DMS 273 treated with DMSO at 0.1 percent for 48 hours (cell line): ENCODE measurements at places on chromosomes 5 and 9.

- DNase-seq, result no peak
These were observed 33.5 kb downstream of the CSNK1G3 start for GRCh38 chr5:123545506-123545905.

DNA sequence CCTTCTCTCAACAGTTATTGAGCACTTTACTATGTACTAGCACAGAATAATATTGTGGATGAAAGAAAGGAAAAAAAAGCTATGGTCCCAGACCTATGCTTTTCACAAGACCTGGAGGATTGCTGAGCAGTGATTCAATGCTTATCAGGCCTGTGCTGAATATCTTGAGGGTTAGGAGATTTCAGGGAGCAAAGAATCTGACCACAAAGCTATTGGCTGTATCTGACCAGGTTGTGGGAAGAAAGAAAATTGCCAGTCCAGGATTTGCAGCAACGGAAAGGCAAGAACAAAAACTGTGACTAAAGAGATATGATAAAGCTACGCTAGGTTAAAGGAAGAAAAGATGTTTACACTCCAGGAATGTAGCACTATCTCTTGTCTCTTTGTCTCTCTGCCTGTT is 14.9 kb upstream of the MACIR start:
- DNase-seq, result no peak

- no peak for DNase-seq
These were observed 54.9 kb downstream of the DUSP1 start for GRCh38 chr5:172715931-172716682.

- no peak for DNase-seq
These were observed 32.7 kb downstream of the ZFAND5 start for GRCh38 chr9:72332351-72332750.

GRCh38 chr5:123035918-123036390 is 571 bp downstream of the PPIC start:
- DNase-seq, result peak; percentile 34

DNA sequence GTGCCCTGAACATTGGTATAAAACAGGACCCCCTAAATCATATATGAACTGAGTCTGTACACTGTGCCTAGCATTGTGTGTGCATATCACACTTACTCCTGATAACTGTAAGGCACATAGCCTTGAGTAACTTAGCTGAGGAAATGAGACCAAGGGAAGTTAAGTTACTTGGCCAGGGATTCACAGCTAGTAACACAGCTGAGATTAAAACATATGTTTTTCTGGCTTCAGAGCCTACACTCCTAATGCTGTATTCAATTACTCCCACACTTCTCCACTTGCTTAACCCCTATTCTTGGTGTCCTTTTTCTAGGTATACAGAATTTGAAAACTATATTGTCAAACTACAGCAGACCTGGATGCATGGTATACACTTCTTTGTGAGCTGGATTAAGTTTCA is 12.8 kb downstream of the GHR start:
- DNase-seq, result no peak

GRCh38 chr5:158139161-158139560 is 280.2 kb upstream of the CLINT1 start:
- no peak for DNase-seq

GRCh38 chr5:37835380-37835973 is 4.4 kb downstream of the GDNF start:
- no peak for DNase-seq

DNA sequence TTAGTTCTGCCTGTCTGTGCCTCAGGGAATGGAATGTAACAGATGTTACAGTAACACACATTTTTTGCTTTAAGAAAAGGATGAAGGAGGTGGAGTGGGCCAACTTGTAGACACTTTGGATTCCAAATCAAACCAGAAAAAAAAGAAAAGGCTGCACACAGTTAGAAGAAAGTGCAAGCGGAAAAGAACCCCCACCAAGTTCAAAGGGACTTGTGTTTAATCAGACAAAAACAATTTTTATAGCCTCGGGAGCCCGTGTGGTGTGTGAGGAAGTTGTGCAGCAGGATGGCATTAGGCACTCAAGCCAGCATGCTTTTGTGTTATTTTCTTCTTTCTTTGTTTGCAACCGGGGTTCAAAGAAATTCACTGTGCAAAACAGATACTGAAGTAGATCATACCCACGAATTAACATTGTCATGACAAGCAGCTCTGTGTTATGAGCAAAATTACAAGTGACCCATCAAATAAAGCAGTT is 189.5 kb downstream of the SEMA5A start:
- no peak for DNase-seq

- DNase-seq, result no peak
These were observed 369.7 kb downstream of the DEPDC1B start for GRCh38 chr5:60330236-60330635.

- no peak for DNase-seq
These were observed 277.6 kb upstream of the TNC start for GRCh38 chr9:115395511-115396021.

DNA sequence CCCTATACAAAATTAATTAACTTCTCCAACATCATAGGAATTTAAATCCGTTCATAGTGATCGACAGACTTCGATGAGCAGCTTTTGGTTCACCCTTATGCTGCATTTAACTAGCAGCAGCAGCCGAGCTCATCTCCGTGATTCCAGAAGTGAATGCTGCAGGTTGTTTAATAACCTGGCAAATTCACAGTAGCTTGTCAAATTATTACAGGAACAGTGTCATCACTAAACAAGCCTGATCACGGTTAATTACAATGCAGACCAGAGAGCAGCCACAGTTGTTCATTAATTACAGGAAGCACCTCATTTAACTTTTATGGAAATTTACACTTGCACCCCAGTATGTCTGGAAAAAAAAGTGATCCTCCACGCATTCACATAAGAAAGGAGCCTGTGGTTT is 188.2 kb downstream of the BNC2 start:
- DNase-seq, result no peak

GRCh38 chr9:101354765-101355708 is 29.8 kb downstream of the BAAT start:
- no peak for DNase-seq

- DNase-seq, result no peak
These were observed 125.4 kb downstream of the ATPSCKMT start for GRCh38 chr5:10124287-10124686.

- DNase-seq, result no peak
These were observed 470.6 kb downstream of the PRDM9 start for GRCh38 chr5:23977997-23978396.

DNA sequence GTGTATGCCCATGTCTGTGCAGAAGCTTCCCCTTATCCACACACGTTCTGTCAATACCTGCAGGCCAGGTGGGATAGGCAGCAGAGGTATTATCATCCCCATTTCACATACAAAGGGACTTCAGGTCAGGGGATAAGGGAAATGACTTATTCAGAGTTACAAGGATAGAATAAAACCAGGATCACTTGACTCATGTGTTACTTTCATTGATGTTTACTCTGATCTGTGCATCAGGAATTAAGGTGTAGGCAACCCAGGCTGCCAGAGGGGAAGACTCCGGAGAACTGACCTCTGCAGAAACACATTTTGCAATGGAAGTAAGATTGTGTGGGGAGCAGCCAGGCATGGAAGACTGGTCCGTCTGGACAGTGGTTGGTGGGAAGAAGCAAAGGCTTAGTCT is 74.2 kb upstream of the FSTL4 start:
- DNase-seq, result no peak

- no peak for DNase-seq
These were observed 76.5 kb upstream of the OLFM1 start for GRCh38 chr9:135010921-135011320.

DNA sequence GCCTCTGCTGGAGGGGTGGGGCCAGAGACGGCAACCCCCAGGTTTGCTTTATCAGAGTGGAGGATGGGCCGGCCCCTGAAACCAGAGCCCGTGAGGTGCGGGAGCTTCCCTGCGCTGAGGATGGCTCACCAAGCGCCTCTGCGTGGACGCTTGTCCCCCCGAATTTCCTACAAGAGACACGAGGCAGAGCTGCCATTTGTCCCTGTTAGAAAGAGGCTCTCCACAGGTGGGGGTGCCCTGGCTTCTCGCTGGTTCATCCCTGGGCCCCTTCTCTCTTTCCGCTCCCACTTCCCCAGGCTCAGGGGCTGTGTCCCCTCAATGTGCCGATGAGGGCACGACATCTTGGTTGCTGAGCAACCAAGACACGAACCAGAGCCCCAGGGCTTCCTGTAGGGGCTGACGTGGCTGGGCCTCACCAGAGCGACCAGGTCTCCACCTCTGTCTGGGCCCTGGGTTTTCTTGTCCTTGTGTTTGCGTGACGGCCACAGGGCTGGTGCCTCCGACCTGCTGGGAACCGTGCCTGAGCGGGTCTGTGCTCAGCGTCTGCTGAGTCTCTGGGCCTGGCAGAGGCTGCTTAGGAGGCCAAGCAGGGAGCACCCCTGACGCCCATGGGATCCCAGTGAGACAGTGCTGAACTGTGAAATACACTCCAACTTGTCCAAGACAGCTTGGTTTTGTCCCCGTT is 119.6 kb upstream of the COL5A1 start:
- DNase-seq, result no peak

DNA sequence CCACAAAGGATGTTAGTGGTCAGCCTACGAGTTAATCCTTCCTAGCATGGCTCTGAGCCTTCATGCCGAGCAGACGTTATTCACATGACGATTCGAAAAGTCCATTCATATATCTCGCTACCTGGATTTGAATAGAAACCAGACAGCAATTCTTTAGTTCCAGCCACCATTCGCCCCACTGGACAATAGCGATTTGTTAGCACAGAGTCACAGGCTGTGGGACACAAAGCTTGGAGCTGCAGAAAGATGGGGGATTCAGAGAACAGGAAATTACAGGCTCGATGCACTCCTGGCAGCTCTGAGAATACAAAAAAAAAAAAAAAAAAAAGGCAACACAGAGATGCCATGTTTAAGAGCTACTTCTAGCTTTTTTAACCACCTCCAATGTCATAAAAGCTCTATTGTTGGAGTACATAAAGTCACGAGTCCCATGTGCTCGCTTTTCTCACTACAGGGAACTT is 110.7 kb downstream of the NR6A1 start:
- DNase-seq, result peak; percentile 40

DNA sequence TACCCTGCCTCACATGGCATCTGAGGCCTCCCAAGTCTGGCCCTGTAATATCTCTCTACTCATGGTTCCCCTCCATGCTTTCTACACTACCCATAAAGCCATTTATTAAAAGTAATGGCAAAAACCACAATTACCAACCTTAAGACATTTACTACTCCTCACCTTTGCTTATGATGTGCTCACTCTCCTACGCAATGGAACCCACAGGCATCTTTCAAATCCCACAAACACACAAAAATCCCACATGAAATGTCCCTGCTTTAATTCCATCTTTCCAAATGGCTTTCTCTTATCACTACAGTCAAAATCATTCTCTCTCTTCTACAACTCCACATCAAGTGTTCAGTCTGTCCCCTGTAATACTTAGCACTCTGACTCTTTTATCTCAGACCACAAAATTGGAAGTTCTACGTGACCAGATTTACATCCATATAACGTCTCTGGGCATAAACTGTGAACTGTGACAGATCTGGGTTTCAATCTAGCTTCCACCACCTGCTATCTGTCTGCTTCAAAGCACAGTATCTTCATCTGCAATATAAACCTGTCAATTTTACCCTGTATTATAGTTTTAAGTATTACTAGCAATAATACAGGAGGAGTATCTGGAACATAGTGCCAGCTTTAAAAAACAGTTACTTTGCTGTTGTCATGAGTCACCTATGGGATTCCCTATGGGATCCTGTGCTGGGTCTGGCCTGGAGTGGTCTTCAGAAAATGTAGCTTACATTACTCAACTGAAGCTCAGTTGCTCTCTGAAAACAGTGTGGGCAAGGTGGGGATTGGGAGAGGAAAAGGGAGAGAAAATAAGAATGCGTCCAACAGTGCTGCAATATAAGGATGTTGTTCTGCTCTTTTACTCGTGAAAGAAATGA is 137.1 kb upstream of the TRIM32 start:
- DNase-seq, result no peak

DNA sequence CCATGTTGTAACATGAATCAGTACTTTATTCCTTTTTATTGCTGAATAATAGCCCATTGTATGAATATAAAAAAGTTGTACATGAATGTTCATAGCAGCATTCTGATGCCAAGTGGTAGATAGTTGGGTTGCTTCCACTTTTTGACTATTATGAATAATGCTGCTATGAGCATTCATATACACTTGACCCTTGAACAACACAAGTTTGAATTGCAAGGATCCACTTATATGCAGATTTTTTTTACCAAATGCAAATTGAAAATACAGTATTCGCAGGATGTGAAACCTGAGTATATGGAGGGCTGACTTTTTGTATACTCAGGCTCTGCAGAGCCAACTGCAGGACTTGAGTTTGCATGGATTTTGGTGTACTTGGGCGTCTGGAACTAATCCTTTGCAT is 14.7 kb upstream of the SIL1 start:
- DNase-seq, result no peak

GRCh38 chr5:90474235-90475107 is at the start of the genes MBLAC2 and POLR3G:
Gene MBLAC2 (minus strand): TSS chr5:90474771. CDS start chr5:90474292, 479 bp downstream.
Gene POLR3G (plus strand): TSS chr5:90474864. CDS start chr5:90485568, 10,704 bp downstream.
- peak; percentile 86 for DNase-seq

DNA sequence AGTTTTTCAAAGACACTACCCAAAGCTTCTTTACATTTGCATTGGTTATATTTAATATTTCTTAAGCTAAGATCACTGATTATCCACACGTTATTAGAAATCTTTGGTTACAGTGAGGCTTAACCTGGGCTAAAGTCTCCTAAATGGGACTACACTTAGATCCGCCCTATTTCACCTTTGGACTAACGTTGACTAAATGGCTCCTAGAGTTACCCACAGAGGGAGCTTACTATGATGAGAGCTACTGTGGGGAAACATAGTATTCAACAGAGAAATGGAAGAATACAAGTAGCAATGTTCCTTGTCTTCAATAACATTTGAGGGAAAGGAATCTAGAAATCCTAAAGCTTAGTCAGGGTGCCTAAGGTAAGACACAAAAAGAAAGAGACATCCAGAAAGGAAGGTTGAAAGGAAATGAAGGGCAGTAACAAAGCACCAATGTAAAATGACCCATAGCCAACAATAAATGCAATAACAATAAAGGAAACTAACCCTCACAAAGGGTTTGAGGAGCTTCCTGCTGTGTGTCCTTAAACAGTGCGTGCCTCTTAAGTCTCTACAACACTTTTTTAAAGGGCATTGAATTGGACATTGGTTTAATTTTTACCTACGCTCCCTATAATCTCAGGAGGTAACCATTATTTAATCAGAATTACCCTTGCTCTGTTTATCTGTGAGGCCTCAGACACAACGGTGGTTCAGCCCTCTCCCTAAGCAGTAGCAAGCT is 217.1 kb downstream of the PJA2 start:
- no peak for DNase-seq

DNA sequence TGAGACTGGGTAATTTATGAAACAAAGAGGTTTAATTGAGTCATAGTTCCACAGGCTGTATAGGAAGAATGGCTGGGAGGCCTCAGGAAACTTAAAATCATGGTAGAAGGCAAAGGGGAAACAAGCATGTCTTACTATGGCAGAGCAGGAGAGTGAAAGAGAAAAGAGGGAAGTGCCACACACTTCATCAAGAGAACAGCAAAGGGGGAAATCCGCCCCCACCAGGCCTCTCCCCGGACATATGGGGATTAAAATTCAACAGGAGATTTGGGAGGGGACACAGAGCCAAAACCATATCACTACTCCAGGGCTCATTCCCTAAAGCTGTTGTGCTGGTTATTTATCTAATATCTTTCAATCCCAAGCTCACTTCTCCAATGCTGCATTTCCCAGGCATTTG is 50.2 kb upstream of the NR3C1 start:
- no peak for DNase-seq
